ENCODE measurements at places on chromosomes 6 and 20.

GRCh38 chr6:10779076-10779475 lies 31.5 kb downstream of the TMEM14B start:
- no peak for DNase-seq

GRCh38 chr6:108004861-108005260 lies 46.9 kb upstream of the SEC63 start:
- no peak for DNase-seq

DNA sequence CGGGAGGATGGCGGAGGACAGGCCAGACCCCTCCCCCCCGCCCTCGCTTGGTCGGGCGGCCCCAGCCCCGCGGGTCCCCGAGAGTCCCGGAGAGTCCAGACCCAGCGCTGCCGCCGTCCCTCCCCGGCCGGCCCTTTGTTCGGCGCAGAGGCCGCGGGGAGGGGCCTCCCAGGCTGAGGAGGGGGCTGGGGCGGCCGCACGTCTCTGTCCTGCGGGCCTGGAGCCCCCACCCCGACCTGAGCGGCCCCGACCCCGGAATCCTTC lies 806 bp downstream of the KCNQ2 start:
- DNase-seq = no peak

- DNase-seq = no peak
These were observed 613.0 kb downstream of the UTRN start for GRCh38 chr6:144898052-144898689.

- DNase-seq = no peak
These were observed 57.9 kb upstream of the MANEA start for GRCh38 chr6:95519228-95520037.

DNA sequence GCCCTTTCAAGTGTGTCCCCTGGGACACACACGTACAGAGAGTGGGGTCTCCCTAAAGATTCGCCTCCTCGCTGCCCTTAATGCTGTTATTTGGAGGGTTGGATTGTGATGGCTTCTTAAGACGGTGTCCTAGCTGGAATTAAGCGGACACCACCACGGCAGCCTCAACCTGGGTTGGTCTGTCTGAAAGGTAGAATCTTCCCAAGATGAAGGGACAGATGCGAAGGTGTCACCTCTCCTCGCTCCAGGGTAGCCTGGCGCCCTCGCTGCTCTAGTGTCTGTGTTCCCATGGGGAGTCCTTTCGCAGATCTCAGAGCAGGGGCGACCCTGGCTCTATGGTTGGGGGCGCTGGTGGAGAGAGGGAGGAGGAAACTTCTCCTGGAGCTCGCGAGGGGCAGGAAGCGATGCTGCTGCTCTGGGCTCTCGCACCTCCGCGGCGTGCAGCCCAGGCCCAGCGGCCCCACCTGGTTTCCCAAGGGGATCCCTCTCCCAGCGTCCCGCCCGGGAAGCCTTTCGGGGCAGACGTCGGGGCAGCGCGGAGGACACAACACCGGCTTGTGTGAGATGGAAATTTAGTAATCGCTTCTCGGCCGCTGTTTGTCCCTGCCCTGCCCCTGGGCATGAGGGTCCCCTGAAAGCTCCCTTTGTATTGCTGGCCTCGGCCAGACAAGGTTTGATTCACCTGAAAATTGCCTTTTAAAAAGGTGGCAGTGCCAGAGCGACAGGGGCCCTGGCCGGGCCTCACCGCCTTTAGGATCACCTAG lies 1.7 kb downstream of the RSPO3 start:
- no peak for DNase-seq

DNA sequence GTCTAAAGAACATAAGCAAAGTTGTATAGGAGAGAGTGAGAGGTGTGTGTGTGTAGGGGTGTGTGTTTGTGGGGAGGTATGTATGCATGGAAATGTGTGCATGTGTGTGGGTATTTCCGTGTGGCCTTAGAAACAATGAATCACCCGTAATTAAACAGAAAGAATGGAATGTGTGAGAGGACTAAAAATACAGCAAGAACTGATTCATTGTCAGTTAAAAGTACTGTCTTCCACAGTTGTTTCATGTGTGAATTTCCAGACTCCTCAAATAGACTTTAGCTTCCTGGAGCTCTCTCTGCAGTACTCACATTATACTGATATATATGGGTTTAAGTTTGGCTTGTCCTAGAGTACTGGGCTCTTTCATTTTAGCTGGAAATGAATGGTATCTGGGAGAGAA lies 145.7 kb downstream of the RIMS1 start:
- no peak for DNase-seq

- DNase-seq = peak; percentile 18
These were observed 18.8 kb downstream of the HEBP2 start for GRCh38 chr6:138422861-138423260.

GRCh38 chr6:114649298-114649697 lies 306.5 kb upstream of the HS3ST5 start:
- DNase-seq = no peak

DNA sequence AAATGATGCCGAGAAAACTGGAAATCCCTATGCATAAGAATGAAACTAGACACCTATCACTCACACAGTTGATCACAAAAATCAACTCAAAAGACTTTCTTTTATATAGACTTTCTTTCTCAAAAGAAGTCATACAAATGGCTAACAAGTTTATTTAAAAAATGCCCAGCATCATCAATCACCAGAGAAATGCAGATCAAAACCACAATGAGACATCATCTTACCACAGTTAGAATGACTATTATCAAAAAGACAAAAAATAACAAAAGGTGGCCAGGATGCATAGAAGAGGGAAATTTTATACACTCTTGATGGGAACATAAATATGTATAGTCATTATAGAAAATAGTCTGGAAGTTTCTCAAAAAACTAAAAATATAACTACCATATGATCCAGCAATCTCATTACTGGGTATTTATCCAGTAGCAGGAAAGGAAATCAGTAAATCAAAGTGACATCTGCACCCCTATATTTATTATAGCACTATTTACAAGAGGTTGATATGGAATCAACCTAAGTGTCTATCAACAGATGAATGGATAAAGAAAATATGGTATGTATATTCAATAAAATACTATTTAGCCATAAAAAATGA lies 3.4 kb upstream of the RNF217 start:
- no peak for DNase-seq

DNA sequence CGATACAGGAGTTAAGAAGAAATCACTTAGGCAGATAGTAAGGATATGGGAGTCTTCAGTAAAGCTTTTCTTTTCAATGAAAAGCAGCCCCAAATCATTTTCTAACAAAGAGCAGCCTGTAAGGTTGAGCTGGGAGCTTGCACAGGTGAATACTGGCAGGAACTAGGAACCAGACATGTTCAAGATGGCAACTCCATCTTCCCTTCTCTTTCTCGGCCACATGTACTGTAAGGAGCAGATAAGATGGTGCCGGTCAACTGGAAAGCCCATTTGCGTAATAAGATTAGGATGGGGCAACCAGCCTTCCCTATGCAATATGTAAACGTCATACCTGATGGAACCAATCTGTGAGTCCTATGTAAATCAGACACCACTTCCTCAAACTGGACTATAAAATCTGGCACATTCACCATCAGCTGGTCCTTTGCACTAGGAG lies 46.2 kb upstream of the RNGTT start:
- no peak for DNase-seq

DNA sequence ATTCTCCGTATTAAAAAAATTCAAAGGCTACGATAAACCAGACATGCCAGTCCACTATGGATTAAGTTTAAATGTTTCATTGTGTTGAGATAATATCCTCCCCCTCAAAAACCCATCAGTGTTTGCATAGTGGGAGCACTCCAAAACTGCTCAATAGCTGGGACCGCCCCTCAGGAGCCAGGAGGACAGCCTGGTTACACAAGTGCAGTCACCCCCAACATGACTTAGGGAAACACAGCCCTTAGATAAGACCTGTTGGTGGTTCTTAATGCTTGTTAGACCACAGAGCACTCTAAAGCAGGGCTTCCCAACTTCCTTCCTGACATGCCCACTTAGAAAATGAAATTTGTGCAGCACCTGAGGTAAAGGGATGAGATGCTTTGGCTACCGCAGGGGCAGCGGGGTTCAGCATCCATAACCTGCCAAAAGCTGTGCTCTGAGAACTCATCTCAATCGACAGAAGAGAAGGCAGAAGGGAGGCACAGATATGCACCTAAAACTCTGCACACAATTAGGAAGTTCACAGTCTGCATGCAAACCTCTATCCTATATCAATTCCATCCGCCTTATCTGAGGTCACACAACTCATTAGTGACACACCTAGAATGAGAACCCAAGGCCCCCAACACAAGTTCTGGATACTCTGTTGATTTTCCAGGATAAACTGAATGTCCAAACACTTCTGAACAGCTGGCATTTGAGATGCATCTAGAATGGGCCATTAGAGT lies 74.3 kb downstream of the RALGAPA2 start:
- DNase-seq = no peak

DNA sequence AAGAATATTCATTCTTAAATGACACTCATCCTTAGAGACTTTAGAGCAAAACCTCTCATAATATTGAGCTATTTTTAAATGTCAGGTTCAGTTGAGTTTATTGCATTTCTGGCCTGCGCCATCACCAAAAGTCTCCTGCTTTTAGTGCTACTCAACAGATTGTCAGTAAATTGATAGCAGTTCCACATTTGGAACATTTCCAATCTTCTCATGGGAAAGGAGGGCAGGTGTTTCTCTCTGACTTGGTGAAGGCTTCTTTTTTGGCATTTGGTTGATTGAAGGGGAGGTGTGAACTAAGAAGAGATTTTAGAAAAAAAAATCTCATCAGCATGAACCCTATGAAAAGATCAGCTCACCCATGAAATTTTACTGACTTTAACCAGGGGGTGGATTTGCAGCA lies 125.9 kb upstream of the INSM1 start:
- no peak for DNase-seq

DNA sequence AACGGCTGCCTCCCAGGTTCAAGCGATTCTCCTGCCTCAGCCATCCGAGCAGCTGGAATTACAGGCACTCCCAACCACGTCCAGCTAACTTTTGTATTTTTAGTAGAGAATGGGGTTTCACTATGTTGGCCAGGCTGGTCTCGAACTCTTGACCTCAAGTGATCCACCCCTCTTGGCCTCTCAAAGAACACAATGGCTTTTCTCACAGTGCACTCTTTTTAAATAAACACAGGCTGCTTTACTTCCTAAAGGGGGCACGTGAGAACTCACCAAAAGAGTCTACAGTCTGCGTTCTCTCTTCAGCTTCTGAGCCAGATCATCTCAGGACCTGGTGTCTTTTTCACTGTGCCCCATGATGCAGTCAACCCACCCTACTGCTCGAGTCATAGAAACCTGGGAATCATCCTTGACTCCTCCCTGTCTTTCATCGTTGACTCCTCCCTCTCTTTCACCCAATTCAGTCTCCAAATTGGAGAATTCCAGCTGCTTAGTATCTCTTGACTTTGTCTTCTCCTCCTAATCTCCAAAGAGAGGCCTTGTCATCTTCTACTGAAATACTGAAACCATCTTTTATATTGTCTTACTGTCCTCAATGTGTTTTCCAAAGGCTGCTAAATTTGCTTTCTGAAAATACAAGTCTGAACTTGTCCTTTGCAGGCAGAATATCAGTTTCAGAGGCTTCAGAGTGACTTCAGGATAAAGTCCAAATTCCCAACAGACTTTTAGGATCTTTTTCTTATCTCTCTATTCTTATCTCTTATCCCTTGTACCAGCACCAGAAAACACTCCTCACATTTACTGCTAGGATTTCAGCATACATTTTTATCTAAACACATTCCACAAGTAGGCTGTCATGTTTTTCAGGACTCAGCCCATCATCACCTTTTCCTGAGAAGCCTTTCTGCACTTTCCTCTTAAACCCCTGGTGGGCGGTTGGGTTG lies 323.4 kb downstream of the SYNE1 start:
- no peak for DNase-seq

DNA sequence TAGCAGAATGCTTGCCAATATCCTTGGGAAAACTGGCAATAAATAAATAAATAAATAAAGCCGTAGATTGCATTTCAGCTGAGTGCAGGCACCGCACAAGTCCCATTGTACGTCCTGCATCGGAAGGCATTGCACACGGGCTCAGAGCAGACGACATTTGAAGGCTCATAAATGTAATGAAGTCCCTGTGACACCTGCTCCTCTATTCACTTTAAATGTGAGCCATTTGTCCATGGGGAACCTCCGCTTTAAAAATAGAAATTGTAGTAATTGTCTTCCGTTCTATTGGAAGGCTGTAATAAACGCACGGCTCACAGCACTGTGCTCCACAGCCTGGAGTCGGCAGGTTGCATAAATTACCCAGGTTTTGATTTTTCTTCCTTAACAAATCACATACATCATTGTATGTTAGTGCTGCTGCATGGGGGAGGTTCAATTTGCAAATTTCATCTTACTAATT lies 32.6 kb downstream of the MYT1 start:
- no peak for DNase-seq

GRCh38 chr20:31813611-31814010 lies 5.5 kb upstream of the MYLK2 start:
- DNase-seq = no peak

DNA sequence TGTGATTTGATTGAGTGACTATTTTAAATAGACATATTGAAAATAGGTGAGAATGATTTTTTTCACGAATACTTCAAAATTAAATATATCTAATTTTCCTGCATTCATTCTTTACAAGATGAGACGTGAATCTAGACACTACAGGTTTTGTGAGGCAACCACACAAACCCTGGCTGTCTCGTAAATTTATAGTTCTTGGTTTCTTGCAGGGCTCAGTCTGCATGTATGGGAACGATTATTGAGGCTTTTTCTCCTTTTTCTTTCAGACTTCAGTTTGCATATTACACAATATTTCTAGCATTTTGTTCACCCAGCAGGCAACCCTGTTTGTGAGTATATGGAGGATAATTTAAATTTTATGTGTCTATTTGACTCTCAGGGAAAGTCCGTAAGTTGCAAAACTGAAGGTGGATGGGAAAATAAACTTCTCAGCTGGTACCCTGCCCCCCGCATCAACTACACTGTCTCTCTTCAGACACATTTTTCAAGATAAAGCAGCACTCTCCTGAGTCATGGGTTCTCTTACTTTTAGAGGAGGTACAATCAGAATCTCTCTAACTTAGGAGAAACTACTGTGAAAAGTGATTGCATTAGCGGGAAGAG lies 1349.3 kb downstream of the GRIK2 start:
- no peak for DNase-seq

GRCh38 chr6:128605961-128606360 lies 85.6 kb upstream of the PTPRK start:
- DNase-seq = no peak

GRCh38 chr20:36368869-36369268 lies 62.7 kb downstream of the DLGAP4 start:
- no peak for DNase-seq

GRCh38 chr6:21931641-21932335 lies 338.2 kb downstream of the SOX4 start:
- DNase-seq = no peak

GRCh38 chr6:56278171-56278591 lies 30.8 kb upstream of the COL21A1 start:
- DNase-seq = no peak

Measured in SIG-M5 (cell line).